Mesothelial cell of epicardium (in vitro differentiated cells): ENCODE measurements at places on chromosomes 7 and 10.

- DNase-seq: no peak
Measured at GRCh38 chr7:139532636-139533155, 9.2 kb downstream of the CLEC2L start.

- no peak for DNase-seq
Measured at GRCh38 chr7:130927062-130927461, 193.1 kb upstream of the KLF14 start.

- no peak for DNase-seq
Measured at GRCh38 chr7:138070908-138071307, 5.4 kb upstream of the AKR1D1 start.

- no peak for DNase-seq
Measured at GRCh38 chr10:117537904-117538524, 4.5 kb upstream of the EMX2 start.

DNA sequence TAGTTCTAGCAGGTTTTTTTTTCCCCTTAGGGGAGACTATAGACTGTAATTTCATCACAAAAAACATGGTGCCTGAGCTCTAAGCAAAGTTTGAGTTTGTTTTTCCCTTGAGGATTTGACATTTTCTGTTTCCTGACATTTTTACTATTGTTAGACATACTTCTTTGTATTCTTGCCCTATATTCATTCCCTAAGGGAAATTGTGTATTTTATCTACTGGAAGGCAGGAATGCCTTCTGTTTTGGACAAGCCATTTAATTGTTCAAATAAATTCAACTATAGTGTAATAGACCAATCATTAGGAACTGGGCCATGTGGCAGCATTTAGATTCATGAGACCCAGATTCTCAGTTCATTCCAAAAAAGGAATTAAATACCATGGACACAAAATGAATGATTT is 335.0 kb downstream of the EXOC4 start:
- DNase-seq: no peak

DNA sequence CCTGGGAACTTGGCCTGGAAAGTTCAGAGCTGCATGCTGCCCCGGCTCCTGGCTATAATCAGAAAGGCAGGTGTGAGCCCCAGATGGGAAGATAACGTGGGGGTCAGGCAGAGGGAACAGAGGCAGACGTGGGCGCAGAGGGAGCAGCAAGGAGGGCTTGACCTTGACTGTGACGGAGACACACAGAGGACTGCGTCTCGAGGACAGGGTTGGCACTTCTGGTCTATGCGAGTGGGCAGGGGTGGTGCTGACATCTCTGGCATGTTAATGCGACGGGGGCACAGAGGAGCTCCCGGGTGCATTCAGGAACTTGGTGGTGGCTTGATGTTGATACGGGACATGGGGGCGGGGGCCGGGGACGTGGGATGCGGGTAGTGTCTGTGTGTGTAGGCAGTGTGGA is 232.1 kb upstream of the GRB10 start:
- no peak for DNase-seq

GRCh38 chr10:22824520-22824919 is 103.3 kb upstream of the ARMC3 start:
- no peak for DNase-seq

- no peak for DNase-seq
Measured at GRCh38 chr7:7537711-7538110, 2.0 kb upstream of the COL28A1 start.

- DNase-seq: no peak
Measured at GRCh38 chr7:144027070-144027469, 21.7 kb upstream of the OR2A5 start.

DNA sequence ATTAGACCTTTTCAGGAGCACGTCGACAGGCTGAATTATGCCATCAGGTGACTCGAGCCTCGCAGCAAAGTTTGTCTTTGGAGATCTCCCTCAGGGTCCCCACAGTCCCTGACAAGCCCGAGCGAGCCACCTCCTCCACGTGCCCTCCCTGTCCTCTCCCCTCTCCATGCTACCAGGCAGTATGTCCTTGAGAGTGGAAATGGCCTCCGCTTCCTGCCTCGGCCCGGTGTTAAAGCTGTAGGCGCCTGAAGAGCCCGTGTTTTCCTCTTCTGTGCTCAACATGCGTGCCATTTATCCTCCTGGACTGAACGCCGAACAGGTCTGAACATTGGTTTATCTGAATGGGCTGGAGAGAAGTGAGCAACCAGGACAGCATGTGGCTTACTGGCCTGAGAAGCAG is 82.6 kb downstream of the GPR26 start:
- DNase-seq: no peak

DNA sequence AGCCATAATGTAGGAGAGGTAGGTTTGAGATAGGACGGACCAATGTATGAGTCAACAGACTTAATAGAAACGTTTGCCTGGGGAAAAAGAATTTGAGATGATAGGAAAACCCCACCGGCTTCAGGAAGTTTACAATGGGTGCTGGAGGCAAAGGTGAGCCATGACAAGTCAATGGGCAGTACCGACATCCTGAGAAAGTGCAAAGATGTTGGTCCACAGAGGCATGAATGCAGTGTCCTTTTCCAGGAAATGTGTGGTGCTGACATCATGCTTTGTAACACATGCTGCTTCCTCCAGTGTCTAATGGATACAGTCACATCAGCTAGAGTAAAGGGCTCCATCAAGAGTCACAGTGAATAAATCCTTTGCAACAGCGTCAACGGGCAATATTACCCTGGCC is 533.6 kb downstream of the INHBA start:
- DNase-seq: no peak

DNA sequence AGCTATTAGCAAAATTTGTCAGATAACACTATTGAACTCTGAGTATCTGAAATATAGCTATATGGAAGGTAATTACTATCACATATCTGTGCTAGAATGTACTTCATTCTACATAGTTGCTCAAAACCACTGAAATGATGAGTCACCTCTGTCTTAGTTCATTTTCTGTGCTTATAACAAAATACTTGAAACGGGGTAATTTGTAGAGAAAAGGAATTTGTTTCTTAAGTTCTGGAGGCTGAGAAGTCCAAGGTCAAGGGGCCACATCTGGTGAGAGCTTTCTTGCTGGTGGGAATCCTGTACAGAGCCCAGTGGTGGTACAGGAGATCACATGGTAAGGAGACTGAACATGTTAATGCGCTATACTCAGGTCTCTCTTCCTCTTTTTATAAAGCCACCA is 41.9 kb upstream of the TNKS2 start:
- DNase-seq: no peak

GRCh38 chr10:132829403-132829802 is 43.5 kb upstream of the NKX6-2 start:
- no peak for DNase-seq

- no peak for DNase-seq
Measured at GRCh38 chr10:98901441-98902110, 334.1 kb downstream of the HPSE2 start.

- no peak for DNase-seq
Measured at GRCh38 chr7:98291717-98292116, 10.2 kb downstream of the BRI3 start.

- DNase-seq: no peak
Measured at GRCh38 chr7:30390736-30391636, 87.6 kb downstream of the NOD1 start.

DNA sequence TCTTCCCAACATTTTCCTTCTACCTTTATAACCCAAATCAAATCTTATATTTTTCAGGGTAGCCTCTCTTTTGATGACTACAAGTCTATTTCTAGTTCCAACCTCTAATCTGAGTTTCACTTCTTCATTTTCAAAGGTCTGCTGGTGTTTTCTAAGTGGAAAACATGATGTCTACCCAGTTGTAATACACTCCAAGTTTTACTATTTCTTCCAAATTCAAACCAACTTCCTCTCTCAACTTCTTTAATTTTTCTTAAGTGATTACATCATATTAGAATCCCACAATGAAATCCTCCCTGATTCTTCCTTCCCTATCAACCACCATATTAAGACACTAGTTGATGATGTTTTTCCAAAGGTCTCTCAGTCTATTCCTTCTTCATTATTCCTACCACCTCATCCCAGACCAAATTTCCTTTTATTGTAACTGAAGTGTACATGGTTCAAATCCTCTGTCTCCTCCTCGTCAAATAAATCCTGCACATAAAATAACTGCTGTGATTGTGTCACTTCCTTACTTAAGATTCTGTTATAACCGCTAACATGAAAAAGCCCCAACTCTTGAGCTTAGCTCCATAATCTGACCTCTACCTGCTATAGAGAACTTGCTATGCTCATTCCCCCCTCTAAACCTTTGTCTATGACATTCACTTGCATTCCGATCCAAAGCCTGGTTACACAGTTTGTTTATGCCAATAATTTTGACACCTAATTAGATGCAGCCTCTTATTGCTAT is 12.7 kb downstream of the TAS2R38 start:
- no peak for DNase-seq

- no peak for DNase-seq
Measured at GRCh38 chr7:70215491-70215890, 617.2 kb downstream of the AUTS2 start.

DNA sequence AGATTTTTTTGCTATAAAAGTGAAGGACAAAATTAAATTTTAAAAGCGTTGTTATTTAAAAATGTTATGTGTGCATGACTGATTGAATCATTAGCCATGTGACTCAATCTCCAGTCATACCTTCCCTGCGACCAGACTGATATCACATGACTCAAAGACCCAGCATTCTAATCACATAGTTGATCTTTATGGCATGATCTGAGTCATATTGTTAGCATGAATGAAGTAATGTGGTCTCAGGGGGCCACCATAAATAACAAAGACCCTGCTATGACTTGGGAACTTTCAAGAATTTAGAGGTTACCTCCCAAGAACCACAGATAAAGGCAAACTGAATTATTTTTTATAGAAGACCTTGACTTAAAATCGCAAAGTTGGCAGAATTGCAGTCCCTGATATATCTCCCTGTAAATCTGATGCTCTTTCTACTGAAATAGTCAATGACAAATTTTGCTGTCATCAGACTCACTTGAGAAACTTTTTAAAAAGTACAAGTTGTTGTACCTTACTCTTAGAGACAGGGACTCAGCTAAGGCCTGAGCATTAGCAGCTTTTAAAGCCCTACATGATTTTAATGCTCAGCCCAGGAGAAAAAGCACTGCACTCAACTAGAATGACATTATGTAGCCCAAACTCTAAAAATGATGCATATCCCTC is 717.3 kb downstream of the XPNPEP1 start:
- DNase-seq: no peak

GRCh38 chr7:4631380-4632179 is 50.5 kb upstream of the FOXK1 start:
- DNase-seq: peak; percentile 44

DNA sequence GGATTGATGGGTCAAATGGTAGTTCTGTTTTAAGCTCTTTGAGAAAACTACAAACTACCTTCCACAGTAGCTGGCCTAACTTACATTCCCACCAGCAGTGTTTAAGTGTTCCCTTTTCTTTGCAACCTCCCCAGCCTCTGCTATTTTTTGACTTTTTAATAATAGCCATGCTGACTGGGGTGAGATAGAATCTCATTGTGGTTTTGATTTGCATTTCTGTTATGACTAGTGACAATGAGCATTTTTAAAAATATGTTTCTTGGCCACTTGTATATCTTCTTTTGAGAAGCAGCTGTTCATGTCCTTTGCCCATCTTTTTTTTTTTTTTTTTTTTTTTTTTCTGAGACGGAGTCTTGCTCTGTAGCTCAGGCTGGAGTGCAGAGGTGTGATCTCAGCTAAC is 155.2 kb upstream of the BMPER start:
- no peak for DNase-seq

- DNase-seq: no peak
Measured at GRCh38 chr10:113933894-113934532, 79.6 kb downstream of the NHLRC2 start.

DNA sequence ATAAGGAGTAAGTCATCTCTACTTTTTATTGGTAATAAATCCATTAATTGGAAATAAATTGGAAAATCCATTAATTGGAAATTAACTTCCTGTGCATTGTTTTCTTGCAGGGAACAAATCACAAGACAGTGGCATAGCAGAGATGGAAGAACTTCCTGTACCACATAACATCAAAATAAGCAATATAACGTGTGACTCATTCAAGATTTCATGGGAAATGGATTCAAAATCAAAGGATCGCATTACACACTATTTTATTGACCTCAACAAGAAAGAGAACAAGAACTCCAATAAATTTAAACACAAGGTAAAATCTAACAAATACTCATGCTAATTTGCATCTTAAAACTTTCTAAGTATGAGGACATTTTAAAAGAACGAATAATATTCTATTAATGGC is 57.8 kb downstream of the PHYHIPL start:
- no peak for DNase-seq

- no peak for DNase-seq
Measured at GRCh38 chr10:58734116-58734515, 221.4 kb downstream of the BICC1 start.

GRCh38 chr7:32879460-32879859 is 12.1 kb downstream of the KBTBD2 start:
- DNase-seq: no peak

- no peak for DNase-seq
Measured at GRCh38 chr10:27500886-27501285, 3.2 kb upstream of the RAB18 start.

DNA sequence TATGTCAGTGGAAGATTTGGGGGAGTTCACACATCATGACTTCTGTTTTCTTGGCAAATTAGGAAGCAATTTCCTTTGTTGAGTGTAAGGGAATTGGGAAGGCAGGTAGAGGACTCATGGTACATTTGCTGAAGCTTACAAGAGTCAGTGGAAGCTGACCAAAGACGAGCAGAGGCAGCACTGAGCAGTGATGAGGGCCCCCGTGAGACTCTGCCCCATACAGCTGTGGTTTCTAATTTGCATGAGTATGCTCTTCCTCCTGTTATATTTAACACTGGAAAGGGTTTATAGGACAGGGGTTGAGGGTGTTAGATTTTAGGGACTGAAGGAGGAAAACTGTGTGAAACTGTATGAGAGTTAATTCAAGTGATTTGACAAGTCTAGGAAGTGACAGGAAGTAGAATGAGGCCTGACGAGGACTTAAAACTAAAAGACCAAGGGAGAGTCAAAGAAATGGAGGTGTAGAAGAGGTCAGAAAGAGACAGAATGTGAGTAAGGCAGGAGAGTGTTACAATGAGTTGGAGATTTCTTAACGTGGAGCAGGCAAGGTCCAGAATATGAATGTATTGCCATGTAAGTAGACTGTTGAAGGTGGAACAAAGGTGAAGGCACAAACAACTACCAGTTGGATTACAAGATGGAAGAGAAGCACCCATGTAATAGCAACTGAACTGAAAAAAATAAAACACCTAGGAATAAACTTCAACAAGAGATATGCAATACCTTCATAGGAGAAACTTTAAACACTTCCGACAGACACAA is 23.5 kb upstream of the MRPS17 start:
- DNase-seq: no peak

DNA sequence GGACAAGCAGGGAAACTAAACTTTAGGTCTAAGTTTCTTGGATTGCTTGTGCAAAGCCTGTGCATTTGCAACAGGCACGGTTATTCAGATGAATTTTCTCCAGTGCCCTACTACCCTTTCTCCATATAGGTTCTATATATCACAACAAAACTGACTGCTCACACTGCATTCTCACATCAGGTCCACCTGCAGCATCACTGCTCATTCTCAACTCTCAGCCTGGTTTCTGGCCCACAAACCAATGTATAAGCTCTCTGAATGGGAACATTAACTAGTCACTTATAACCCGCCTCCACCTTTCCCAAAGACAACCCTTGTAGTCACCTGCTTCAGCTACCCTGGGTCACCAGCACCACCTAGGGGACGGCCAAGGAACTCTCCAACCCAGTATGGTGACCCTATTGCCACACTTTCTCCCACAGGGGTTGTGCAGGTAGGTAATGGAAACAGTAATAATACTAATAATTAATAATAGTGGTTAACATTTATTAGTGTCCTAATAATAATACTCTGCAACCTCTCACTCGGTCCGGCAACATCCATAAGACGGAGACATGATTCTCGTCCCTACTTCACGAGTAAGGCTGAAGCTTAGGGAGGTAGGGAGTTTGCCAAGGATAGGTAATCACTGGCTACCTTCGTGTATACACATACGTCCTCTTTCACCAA is 97.3 kb downstream of the CLEC2L start:
- DNase-seq: no peak
